ENCODE measurements at places on chromosomes 3 and 15. TPM values are rescaled to one million over a fixed set of nuclear protein-coding genes. Genes with fewer than 3 reads are reported as not detected.

- no peak for DNase-seq
These were observed 121.6 kb downstream of the ADAMTS17 start for GRCh38 chr15:100220058-100220768.

DNA sequence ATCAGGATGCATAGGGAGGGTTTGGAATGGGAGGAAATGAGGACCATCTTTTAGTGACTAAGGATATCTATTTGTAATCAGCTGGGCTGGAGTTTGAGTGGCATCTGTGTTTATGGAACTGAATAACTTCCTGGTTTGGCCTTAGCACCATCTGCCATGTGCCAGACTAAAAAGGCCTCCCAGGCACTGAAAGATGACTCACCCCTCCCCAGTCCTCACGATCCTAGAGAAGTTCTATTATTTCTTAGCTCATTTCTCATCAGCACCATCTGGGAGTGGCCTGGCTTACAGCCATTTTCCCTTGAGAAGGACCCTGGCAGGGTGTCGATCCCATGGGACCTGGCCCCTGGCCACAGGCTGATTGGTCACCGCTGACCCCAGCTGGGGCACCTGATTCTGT lies 23.9 kb upstream of the CTXND1 start:
- DNase-seq, result no peak

DNA sequence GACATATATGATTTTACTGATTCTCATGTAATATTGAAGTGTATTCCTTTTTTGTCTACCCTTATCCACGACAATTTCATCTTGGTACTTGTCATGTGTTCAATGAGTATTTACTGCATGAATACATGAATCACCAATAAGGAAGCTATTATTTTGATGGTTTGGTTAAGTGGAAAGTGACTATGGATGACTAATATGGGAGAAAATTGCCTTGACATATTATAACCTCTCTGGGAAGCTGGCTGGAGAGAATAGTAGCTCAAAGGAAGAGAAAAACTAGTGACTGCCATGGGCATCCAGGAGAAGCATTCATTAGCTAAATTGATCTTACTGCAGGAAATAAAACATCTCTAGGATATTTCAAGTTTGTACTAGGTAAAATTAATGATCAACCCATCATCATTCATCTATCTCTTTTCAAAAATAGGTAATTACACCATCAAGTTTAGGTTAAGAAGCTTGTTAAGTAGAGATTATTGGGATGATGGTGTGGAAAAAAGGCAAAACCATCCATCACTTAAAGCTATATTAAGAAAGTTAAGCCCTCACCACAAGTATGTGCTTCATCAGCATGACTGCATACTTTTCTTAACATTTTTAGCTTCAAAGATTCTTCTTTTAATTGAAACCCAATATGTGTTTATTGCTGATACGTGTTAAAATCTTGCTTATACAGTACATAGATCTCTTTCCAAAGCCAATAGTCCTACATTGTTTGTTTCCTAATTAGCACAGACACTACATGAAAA lies 455.2 kb upstream of the ARPP21 start:
- DNase-seq, result no peak

DNA sequence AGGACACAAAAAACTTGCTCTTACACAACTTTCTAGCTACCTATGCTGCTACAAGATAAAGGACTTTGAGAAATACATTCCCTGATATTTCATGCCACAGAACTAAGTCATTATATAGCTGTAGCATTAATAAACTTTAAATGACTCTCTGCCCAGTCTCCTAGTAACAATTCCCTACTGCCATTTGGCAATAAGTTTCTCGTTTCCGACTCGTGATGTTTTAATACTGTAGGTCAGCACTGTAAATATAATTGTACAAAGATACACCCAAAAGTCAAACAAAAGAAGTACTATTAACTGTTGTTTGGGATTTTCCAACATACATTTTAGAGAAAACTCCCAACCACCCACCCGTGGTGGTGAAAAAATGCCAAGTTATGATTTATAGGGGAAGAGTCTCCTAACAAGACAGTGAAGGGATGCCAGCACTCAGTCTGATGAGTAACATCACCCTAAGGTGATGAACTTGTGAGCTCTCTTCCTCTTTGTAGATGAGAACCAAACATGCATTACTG lies 132.2 kb downstream of the DUT start:
- no peak for DNase-seq

DNA sequence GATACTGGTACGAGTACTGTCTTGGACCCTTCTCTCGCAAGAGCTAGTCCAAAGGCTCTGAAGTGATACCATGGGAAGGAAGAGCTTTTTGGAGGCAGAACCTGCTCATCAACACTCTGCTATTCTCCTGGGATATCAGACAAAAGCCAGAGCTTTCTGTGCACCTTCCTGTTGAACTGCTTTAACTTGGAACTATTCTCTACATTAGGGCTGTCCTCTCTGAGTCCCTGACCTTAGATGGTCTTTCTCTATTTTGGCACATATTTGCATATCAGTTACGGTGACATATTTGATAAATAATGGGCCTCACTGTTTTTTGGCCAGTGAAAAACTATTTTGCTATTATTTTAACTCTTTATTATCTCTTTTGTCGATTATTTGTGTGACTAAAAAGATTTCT lies 146.9 kb downstream of the TIGIT start:
- DNase-seq, result no peak

GRCh38 chr15:90716317-90716975 lies 700 bp upstream of the BLM start:
- no peak for DNase-seq

GRCh38 chr3:133119176-133119575 lies 81.0 kb downstream of the TMEM108 start:
- no peak for DNase-seq

DNA sequence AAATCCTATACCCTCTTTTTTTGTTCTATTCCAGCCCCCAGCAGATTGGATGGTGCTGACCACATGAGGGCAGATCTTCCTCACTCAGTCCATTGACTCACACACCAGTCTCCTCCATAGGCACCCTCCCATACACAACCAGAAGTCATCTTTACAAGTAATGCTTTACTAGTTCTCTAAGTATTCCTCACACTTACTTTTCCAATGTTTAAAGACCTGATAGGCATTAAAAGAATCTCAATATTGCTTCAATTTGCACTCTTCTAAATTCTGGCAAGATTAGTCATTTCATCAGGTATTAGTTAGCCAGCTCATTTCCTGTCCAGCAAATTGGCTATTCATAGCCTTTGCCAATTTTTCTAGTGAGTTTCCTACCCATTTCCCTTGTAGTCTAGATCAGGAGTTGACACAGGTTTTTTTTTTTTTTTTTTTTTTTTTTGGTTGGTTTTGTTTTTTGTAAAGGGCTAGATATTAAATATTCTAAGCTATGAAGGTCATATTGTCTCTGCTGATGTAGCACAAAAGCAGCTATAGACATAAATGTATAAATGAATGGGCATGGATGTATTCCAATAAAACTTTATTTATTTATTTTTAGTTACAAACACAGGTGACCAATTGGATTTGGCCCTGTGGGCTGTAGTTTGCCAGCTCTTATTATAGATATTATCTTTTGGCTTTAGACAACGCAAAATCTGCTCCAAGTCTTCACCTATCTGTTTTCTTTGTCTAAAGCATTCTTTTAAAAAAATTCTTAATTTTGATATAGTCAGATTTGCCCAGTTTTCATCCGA lies 76.1 kb downstream of the ABHD5 start:
- DNase-seq, result no peak

DNA sequence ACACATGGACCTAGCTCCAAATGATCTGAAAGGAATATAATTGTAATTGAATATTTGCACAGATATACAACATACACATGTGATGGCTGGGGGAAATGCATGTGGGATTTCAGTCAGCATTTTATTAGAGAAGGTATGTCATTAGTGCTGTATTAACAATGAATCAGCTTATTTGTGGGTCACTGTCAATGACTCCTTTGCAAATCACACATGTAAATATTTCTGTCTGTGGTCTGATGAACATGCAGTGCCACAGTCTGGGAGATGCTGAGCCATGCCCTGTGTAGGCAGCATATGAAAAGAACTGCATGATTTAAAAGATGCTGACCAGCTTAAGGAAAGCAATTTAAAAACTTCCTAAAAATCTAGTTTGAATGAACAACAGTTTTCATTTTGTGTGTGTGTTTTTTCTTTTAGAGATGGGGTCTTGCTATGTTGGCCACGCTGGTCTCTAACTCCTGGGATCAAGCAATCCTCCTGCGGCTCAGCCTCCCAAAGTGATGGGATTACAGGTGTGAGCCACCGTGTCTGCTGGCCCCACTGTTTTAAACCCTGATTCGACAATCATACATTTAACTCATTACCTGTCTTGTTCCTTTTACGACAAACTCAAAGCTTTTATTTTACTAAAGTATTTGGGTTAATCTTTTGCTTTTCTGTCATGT lies 803 bp upstream of the B3GNT5 start:
- DNase-seq, result no peak

GRCh38 chr3:45715945-45716344 lies 26.7 kb downstream of the SACM1L start:
- DNase-seq, result no peak

- no peak for DNase-seq
These were observed 5.6 kb upstream of the FEM1B start for GRCh38 chr15:68271854-68272471.

- DNase-seq, result no peak
These were observed 74.4 kb upstream of the SCN10A start for GRCh38 chr3:38890426-38890825.

GRCh38 chr3:129003578-129004112 lies 2.5 kb downstream of the EFCC1 start:
- no peak for DNase-seq

- peak; percentile 31 for DNase-seq
These were observed 8.0 kb upstream of the OXTR start for GRCh38 chr3:8777201-8777977.

GRCh38 chr3:130088061-130088460 lies 6.4 kb downstream of the ALG1L2 start:
- DNase-seq, result no peak

- DNase-seq, result no peak
These were observed 124.4 kb downstream of the SHOX2 start for GRCh38 chr3:157981819-157982218.

GRCh38 chr3:57158813-57159738 lies 6.1 kb downstream of the IL17RD start:
- DNase-seq, result no peak

DNA sequence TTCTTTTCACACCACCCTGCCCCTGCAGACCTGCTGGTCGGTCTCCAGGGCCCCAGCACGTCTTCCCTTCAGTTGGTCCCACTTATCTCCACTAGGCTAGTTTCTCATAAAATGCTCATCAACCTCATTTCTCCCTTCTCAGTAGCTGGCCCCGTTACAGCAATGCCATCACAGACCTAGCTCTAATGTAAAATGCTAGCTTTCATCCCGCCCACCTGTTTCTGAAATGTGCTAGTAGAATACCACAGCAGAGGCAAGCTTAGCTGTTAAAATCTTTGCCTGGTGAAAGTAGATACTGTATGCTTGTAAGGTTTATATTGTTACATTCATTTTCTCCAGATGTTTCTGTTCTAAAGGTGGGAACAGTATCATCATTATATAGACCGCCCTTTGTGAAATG lies 13.1 kb downstream of the MKRN2OS start:
- DNase-seq, result no peak

DNA sequence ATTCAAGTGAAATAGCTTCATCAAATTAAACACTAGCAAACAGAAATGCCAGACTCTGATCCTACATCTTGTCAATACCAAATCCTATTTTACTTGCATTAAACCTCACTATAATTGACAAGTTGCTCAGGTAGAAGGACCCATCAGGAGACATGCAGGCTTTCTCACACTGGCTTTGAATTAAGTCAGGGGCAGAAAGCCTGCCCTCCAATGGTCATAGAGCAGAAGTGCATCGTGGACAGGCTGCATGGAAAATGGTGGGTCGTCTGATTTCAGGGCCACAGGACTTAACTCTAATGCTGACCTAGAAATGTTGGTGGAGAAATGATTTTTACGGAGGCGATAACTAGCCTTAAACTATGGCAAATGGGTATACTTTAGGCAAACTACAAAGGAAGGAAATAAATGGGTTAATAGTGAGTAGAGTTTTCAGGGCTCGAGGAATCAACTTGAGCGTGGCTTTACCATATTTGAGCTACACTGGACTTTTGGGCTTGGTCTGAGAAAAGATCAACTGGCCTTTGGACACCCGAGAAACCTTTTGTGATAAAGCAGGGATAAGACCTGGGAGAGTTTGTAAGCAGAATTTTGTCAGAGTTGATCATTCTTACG lies 283.9 kb downstream of the GRM7 start:
- no peak for DNase-seq

DNA sequence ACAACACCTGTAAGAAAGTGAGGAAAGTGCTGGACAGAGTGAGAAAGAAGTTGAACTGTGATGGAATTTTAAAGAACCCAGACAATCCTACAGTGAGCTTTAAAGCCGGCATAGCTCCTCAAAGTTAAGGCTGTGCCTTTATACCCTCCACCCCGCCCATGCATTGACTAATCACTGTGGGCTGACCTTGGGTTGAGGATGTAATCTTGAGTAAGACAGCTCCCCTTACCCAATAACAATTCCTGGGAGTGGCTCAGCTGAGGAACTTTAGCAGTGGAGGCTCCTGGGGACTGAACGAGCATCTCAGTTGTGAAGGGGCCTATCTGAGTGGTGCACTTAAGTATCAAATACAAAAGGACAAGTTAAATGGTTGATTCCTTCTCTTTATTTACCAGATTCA lies 35.7 kb upstream of the ZNF770 start:
- DNase-seq, result no peak

DNA sequence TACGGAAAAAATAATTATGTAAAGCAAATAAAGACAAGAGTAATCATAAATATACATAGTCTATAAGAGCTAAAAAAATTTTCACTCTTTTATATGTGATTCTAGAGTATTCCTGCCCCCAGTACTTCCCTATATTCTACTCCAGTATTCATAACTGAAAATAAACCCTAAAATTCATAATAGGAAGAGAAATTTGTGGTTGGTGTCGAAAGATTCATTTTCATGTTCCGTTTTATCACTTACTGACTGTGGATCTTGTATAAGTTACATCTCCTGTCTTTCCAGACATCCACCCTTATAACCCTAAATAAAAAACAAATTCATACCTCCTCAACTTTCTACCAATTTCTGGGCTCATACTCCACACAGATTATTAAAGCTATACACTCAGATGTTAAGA lies 16.0 kb upstream of the MBNL1 start:
- no peak for DNase-seq

DNA sequence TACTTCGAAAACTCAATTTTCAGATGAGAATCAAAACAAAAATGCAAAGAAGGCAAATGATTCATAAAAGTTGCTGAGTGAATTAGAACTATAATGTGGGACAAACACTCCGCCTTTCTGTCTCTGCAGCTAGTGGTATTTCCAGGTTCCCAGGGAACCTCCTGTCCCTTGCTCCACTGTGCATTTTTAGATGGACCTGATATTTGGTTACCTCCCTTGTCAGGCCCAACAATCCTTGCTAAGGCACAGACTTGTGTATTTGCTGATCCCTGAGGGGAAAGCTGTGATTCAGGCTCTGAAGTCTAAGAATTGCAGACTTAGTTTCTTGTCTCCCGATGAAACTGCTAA lies 162.7 kb downstream of the LPP start:
- no peak for DNase-seq

SPSB4 gene
- 0.50 TPM for total RNA-seq

GREM1 gene
- total RNA-seq, result 46.1 TPM

CLDN18 gene
- under 0.01 TPM for total RNA-seq

SCN11A gene
- 0.71 TPM for total RNA-seq

ALPK3 gene
- 16.1 TPM for total RNA-seq

SOX2 gene
- 4.9 TPM for total RNA-seq

SEC22A gene
- total RNA-seq, result 12.0 TPM

NMB gene
- total RNA-seq, result 5.4 TPM

POC1A gene
- total RNA-seq, result 1.2 TPM

HYAL3 gene
- total RNA-seq, result 3.8 TPM

PLIN1 gene
- 2.5 TPM for total RNA-seq

All from esophagus muscularis mucosa (tissue), 4 donors.